ENCODE measurements at places on chromosomes 3 and 15.

DNA sequence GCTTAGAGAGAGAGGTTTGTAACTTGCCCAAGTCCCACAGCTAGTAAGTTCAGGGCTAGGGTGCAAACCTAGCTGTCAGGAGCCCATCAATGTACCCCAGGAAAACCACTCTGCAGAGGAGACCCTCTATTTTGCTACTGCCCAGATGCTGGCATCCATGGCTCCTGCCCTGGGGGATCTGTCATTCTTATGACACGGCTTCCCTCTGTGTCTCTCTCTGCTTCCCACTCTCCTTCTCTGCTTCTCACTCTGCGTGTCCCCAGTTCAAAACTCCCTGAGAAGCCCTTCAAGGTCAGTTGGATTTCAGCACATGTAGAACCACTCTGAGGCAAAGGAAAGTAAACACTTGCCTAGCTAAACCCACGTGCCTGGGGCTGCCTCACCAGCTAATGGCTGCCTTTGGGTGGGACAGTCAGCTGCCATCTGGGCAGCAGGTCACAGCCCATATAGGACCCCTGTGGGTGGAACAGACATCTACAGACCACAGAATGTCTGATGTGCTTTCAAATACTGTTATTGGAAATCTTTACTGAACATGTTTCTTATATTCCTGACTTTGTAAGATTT lies 29.4 kb upstream of the SLCO2A1 start:
- DNase-seq: no peak

GRCh38 chr3:160616716-160617115 lies 51.3 kb upstream of the KPNA4 start:
- peak; percentile 46 for DNase-seq

- DNase-seq: peak; percentile 11
Observed at GRCh38 chr3:36210840-36211651, 169.3 kb upstream of the STAC start.

DNA sequence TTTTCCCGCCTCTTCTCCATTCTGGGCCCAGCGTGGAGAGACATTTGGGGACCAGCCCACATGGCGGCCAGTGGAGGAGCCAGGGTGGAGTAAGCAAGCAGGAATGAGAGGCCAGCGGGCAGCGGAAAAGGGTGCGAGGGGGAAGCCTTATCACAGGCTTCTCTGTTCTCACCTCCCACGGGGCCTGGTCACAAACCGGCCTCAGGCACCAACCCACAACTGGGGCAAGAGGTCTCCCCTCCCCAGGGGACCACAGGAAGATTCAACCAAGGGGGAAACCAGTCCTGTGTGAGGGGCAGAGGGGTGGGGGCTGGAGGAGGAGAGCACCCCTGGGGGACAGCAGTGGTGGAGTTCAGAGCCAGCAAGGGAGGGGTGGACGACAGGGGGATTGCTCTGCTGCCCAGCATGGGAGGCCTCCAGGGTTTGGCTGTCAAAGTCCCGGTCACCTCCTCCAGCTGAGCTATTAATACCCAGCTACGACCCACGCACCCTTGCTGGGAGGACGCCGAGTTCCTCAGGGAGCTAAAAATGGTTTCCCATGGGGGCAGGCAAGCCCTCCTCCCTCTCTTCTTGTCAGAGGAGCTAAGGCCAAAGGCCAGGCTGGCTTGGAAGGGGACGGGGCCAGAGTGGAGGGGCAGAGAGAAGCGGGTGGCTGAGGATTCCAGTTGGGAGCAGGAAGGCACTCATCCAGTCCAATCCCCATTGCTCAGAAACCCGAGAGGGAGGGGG lies 23.8 kb upstream of the RPL29 start:
- peak; percentile 19 for DNase-seq

DNA sequence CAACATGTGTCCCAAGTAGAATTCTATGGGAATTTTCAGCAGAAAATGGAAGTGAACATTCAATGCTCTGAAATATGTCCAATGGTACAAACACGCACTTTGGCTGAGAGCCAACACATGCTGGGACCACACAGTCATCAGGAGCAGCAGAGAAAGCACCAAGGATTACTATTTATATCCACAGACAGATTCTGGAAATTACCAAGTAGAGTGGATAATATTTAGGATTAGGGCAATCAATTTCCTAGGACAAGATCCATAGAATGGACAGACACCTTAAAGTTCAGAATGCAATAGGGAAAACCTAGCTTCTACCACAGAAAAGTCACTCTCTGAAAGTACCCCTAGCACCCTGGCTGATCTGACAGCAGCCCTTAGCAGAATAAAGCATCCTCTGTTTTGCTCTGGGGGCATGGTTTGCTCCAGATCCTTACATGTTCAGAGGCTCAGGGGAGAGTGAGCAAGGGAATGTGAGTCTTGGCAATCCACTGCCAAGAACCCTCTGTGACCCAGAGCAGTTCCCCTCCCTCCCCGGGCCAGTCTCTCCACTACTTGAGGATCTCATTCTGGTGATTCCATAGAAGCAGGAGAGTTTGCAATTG lies 206.0 kb upstream of the WNT5A start:
- DNase-seq: peak; percentile 86

DNA sequence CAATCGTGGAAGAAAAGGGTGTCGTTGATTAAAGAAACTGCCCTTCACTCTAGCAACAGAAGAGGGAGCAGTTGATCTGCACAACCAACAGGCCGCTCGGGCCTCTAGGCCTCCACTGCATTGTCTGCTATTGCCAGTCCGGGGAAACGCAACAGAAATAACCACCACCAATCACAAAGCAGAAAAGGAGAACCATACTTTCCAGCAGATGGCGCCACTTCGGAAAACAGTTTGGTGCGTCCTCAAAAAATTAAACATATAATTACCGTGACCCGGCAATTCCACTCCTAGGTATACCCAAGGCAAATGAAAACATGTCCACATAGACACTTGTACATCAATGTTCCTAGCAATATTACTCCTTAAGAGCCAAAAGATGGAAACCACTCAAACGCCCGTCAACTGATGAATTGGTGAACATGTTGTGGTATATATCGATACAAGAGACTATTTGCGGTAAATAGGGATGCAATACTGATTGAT lies 154.1 kb downstream of the TJP1 start:
- peak; percentile 82 for DNase-seq

DNA sequence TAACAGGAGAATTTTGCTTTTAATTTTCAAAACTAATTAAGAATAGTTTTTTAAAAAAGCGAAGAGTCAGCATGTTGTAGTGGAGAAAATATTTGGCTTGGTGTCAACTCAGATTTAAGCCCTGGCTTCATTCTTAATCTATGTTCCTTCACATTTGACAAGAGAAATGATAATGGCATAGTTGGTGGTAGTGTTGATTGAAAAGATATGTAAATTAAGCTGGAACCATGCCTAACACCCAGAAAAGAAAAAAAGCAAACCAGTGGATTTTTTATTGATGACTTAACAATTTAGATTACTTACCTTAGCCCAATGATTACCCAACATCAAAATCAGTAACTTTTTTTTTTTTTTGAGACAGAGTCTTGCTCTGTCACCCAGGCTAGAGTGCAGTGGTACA lies 27.4 kb downstream of the TCAIM start:
- DNase-seq: no peak

DNA sequence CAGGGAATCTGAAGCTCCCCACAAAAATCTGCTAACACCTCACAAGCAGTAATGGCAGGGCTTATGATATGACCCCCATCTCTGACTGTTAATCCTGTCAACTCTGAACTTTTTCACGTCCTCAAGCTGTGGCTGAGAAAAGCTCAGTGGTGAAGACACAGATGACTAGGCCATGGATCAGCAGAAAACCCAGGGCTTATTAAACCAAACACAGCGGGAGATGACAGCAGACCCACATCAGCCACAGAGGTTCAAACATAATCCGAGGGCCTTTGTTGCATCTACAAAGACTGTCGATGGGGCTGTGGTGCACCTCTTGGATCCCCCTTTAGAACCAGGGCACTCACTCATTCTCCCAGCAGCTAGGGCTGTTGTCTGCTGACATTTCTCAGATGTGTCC lies 50.4 kb downstream of the GLB1 start:
- DNase-seq: no peak

DNA sequence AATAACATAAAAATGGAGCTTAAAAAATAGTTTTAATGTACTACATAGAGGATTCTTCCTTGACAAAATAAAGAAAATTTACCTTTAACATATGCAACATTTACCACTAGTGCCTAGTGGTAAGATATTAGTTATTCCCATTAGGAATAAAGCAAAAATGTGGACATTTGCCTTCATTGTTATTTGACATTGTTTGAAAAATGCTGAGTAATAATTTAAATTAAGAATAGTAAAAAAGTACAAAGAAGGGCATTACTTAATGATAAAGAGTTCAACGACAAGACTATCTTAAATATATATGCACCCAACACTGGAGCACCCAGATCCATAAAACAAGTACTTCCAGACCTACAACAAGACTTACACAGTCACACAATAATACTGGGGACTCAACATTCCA lies 125.7 kb downstream of the POLR2M start:
- no peak for DNase-seq

DNA sequence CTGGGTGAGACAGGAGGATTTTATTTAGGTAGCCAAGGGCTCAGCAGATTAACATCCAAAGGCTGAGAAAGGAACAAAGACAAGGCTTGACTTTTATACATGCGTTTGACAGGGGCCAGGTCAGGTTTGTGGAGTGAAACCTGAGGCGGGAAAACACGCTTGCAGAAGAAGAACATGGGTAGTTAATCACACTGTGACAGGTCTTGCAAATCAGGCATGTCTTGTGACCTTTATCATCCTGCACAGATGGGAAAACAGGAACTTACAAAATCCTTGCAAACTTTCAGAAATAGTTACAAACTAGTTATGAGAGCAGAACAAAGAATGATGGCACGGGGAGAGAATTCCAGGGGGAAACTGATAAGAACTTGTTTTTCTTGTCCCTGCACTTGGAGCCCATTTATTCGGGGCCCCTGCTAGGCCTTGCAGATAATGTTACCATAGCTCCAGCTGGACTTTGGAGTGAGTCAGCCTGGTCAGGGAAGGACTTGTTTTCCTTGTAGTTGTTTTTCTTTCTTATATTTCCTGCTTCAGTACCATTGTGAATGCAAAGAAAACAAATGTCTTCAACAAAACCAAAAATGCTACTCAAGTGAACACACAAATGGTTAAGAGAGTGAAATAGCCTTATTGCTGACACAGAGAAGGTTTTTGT lies 965.9 kb upstream of the ROBO1 start:
- peak; percentile 46 for DNase-seq

DNA sequence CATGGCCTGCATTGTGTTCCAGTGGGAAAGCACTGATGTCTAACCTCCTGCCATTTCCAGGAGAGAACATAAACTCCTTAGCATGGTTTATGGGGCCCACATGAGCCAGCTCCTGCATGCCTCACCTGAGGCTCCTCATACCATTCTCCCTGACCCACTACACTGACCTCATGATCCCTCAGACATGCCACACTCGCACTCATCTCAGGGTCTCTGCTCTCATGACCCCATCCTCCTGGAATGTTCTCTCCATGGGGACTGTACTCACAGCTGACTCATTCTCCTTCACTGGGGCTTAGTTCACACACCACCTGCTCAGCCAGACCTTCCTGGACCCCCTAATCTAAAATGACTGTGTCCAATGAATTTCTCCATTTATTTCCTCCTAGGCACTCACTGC lies 4.0 kb upstream of the LMCD1 start:
- DNase-seq: peak; percentile 65

DNA sequence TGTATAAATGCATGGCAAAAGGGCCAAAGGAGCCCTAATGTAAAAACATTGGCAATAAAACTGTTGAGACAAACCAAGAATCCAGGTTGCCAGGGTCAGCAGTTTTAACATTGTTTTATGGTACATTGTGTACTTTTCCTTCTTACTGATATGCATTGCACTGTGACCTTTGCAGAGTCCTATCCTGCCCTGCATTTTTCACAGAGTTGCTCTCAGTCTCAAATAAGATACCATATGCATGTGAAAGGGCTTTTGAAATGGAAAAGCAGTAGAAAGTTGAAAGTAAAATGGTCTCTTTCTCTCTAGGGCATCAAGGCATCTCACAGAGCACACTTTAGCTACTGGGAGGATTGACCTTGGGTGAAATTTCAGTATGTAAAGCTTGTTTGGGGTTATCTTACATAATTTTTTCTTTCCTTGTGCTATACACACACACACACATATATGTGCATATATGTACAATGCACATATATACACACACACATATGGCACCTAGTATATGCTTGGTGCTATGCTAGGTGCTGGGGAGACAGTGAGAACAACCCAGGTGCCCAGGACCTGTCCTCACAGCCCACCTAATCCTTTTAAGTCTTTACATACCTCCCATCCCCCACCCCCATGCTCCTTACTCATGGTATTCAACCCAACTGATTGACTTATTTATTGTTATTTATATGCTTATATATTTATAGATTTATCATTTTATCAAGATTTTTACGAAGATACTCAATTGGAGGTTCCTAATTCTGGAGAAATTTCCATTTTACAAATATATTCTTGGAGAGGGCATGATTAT lies 1.2 kb upstream of the PPP2R3A start:
- no peak for DNase-seq

- DNase-seq: peak; percentile 61
Observed at GRCh38 chr3:113557374-113557773, 25.0 kb downstream of the SIDT1 start.

DNA sequence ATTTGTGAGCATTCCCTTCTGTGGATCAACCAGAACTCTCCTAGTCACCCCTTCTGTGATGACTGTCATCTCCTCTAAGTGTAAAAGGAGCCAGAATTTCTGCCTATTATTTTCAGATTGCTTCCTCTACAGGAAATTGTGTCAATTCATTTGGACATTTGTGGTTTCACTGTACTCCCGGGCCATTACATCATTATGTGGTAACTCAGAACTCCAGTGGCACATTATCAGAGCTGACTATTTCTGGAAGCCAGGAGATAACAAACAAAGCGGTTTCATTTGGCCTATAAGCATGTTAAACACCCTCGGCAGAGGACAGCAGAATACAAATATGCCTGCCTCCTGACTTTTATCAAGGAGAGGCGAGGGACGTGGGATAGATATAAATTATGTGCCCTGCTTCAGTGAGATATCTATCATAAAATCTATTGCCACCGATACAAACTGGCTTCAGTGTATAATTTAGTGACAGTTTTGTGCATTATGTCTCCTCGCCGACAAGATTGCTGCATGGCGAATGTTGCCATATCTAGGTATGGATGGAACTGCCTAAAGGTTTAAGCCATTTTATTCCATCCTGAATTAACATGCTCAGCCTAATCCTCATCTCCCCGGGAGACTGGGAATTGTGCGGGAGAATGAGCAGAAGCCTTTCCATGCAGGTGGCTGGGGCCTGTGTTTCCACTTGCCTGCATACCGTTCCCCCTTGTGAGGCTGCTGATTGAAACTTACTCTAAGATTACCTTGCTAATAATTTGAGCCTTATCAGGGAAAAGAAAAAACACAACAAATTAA lies 193.4 kb upstream of the SEMA6D start:
- peak; percentile 45 for DNase-seq

DNA sequence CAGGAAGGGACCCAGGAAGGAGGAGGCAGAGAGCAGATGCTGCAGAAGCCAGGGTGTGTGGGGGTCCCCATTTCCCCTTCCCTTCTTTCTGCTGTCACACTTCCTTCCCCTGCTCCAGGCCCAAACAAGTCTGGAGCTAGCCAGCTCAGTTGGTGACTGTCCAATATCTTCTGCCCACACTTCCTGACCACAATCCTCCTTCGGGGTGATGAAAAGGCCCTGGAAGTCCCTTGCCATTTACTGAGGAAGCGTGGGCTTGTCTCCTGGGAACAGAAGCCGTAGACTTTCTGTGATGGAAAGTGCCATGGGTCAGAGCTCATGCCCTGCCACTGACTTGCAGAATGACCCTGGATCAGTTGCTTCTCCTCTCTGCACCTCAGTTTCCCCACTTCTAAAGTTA lies 39.0 kb downstream of the ANAPC13 start:
- DNase-seq: peak; percentile 83

GRCh38 chr3:81161851-81162250 lies 599.6 kb downstream of the GBE1 start:
- no peak for DNase-seq

- peak; percentile 66 for DNase-seq
Observed at GRCh38 chr3:170563712-170564423, 22.0 kb downstream of the SLC7A14 start.

Data from EH (cell line).